ENCODE measurements at places on chromosomes 2 and 18.

- no peak for DNase-seq
These were observed 136.1 kb upstream of the PID1 start for GRCh38 chr2:229407170-229407569.

DNA sequence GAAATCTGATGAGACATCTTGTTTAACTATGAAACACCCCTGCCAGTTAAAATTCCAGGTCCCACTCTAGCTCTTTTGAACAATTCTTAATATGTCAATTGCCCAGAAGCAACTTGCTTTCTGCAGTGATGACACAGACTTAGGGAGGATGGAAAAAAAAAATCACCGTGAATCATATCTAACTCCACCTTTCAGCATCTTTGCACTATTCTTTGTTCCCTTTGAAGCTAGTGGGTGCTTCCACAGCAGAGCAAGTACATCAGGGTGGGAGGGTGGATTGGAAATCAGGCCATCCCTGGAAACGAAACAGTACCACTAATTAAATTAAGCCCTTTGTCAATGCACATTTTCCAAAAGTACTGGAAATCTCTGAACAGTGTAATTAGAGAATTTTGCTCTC is 324.3 kb upstream of the MEIS1 start:
- no peak for DNase-seq

GRCh38 chr2:234596696-234597575 is 100.1 kb upstream of the ARL4C start:
- no peak for DNase-seq

DNA sequence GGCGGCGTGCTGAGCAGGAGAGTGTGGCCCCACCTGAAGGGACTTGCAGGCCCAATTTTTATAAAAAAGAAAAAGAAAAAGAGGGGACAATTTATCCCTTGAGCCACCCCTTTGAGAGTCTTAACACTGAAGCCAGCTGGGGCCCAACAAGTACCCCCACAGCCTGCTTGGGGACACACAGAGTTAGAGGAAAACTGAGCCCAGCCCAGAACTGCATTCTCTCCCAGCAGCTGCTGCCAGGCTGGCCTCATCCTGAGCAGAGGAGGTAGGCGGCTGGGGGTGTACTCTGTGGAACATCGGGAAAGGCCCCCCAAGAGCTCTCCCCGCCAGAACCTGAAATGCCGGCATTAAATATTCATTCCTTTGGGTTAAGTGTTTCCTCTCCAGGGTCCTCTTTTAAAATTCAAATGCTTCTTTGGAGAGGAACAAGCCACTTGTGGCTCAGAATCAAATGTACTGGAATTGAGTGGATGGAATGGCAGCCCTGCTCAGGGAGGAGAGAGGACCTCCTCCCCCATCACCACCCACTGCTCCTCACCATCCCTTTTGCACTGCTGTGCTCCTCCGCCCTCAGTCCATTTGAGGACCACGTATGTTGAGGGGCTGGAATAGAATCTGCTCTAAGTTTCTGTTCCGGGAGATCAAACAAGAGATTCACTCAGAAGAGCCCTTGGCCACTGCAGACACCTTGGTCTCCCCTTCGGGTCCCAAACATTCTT is 45.6 kb downstream of the C1QL2 start:
- DNase-seq = no peak

GRCh38 chr18:79545255-79545654 is 134.3 kb upstream of the CTDP1 start:
- no peak for DNase-seq

GRCh38 chr2:147600646-147601045 is 244.2 kb upstream of the ACVR2A start:
- DNase-seq = no peak

DNA sequence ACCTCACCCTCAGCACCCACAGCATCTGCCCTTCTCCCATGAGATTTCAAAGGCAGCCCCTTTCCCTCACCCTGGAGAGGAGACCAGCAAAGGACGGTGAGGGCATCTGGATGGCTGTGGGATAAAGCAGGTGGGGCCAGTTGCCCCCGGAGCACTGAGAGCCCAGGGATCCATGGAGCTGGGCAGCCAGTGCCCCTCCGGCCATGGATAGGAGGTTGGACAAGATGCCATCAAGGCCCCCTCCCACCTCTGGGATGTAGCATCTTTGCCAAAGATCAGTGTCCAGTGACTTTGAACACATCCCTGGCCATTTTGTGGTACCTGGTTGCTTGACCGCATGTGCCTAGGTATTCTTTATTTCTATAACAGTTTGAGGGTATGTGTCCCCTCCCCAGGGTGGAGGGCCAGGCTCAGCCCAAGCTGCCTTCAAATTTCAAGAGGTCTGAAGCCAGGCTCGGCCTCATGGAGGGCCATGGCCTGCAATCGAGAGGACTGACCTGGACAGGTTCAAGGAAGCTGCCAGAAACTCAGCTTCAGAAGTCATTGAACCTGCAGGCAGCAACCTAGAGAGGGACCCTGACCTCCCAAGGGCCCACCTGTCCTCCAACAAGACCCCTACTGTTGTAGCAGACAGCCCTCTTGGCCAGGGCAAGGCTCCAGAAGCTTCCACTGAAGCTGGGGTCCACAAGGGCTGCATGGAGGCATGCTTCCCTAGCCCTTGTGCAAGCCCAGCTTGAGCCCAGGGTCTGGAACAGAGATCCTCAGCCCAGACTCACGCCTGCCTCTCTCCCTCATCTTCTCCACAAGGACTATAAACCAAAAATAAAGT is 55.5 kb upstream of the BIN1 start:
- no peak for DNase-seq

DNA sequence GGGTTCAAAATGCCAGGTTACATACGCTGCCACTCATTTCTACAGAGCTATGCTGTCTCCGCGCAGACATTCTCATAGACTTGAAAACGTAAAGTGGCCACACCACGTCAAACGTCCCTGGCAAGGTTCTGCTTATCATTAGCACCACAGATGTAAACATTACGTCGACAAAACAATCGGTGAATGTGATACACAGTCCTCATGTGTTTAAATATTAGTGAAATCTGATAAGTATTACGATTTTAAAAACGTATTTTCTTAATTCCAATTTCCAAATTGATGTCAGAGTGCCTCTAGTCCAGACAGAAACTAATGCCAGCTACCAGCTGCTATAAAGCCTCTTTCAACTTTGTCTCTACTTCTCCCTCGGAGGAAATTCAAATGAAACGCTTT is 1.2 kb downstream of the STK17B start:
- DNase-seq = peak; percentile 51

- DNase-seq = no peak
These were observed 105.9 kb upstream of the SNTG2 start for GRCh38 chr2:844715-845114.

- peak; percentile 21 for DNase-seq
These were observed 13.5 kb upstream of the CSRNP3 start for GRCh38 chr2:165456027-165456426.

Measured in skin of body (tissue), 3 donors.